Inflammatory macrophage treated with lipopolysaccharide for 1 hour (primary cell): ENCODE measurements at places on chromosomes 7 and 10.

DNA sequence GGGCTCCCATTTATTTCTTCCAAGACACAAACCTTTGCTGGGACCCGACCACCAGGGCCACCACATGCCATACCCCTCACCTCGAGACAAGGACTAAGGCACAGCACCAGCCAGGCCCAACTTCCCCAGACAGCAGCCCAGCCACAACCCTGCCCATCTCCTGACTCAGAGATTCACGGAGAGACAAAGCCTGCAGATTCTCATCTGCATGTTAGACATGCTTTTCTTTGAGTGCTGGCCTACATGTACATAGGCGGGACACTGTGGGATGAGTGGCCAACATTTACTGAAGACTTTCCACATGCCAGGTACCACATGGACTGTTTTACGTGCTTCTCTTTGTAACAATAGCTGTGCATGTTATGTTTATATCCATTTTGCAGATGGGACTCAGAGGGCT is 221.3 kb upstream of the ZMIZ1 start:
- no peak for DNase-seq

DNA sequence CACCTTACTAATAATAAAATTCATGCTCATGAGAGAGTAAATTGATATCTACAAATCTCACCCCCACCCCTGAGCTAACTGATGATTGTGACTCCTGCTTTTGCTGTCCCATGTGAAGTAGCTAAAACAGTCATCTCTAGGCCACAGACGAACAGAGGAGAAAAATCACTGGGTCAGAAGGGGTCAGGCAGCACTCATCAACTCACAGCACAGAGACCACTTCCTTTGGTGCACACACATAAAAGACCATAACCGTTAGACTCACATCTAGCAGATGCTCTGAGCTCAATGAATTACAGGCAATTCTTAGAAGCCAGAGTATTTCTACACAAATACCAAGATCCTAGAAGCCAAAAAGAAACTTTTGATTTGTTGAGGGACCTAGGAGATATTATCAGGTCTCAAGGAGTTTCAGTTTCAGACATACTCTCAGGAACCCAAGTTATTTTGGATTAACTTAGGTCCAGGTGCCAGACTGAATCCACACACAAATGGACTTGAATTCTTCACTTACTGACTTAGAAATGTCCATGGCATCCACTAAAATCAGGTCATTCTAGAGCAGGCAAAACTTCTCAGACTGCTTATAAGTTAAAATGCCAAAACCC is 65.0 kb upstream of the TES start:
- DNase-seq = no peak

GRCh38 chr10:106436123-106436715 is 728.3 kb downstream of the SORCS1 start:
- DNase-seq = no peak

GRCh38 chr7:150955519-150956394 is 22.4 kb downstream of the KCNH2 start:
- DNase-seq = no peak

GRCh38 chr10:117926491-117926890 is 120.2 kb downstream of the RAB11FIP2 start:
- no peak for DNase-seq

DNA sequence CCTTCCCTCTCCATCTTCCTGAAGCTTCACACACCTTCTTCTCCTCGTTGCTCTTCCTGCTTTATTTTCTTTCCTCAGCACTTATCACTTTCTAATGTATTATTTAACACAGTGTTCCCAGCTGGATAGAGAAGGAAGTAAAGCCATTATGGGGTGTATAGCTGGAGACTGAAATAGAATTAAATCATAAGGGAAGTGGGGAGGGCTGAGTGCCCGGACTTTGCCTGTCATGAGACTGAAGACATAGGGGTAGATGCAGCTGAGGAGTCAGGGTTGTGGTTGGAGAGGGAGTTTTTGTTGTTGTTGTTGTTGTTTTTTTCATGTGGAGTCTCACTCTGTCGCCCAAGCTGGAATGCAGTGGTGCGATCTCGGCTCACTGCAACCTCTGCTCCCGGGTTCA is 65.3 kb downstream of the GALNT11 start:
- DNase-seq = no peak

- DNase-seq = peak; percentile 27
Measured at GRCh38 chr10:114102256-114102655, 58.6 kb downstream of the ADRB1 start.
